ENCODE measurements at places on chromosomes 12 and 14. TPM values are rescaled to one million over a fixed set of nuclear protein-coding genes. Genes with fewer than 3 reads are reported as not detected.

The GAS2L3 gene
- total RNA-seq, result 0.97 TPM

GRCh38 chr14:38755036-38755435 lies 348.0 kb downstream of the SEC23A start:
- no peak for DNase-seq

- no peak for DNase-seq
Measured at GRCh38 chr14:100900837-100901390, 2.6 kb downstream of the RTL1 start.

- DNase-seq, result no peak
Measured at GRCh38 chr12:107122452-107122958, 29.2 kb upstream of the CRY1 start.

DNA sequence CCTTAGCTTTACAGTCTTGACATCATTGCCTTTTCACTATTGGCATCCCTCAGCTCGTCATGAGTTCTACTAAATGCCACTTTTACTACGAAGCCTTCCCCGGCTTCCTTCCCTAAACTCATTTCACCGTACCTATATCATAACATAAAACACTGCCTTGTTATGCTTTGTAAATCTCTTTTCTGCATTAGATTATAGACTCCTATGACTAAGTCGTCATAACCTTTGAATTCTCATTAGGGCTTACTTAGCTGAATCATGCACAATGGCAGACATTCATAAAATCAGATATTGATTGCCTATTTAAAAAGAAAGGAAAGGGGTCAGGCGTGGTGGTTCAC lies 21.0 kb downstream of the BTG1 start:
- DNase-seq, result no peak

The MAP3K9 gene
- 4.3 TPM for total RNA-seq

DNA sequence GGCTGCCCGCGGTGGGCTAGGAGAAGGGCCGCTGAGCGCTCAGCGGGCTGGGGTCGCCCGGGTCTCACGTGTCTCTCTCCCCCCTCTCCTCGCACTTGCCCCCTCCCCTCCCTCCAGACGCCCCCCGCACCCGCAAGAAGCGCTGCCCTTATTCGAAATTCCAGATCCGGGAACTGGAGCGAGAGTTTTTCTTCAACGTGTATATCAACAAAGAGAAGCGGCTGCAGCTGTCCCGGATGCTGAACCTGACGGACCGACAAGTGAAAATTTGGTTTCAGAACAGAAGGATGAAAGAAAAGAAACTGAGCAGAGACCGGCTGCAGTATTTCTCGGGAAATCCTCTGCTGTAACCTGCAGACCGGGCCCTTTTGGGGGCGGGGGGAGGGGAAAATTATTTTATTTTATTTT lies 314 bp upstream of the HOTAIR start:
- DNase-seq, result no peak

DNA sequence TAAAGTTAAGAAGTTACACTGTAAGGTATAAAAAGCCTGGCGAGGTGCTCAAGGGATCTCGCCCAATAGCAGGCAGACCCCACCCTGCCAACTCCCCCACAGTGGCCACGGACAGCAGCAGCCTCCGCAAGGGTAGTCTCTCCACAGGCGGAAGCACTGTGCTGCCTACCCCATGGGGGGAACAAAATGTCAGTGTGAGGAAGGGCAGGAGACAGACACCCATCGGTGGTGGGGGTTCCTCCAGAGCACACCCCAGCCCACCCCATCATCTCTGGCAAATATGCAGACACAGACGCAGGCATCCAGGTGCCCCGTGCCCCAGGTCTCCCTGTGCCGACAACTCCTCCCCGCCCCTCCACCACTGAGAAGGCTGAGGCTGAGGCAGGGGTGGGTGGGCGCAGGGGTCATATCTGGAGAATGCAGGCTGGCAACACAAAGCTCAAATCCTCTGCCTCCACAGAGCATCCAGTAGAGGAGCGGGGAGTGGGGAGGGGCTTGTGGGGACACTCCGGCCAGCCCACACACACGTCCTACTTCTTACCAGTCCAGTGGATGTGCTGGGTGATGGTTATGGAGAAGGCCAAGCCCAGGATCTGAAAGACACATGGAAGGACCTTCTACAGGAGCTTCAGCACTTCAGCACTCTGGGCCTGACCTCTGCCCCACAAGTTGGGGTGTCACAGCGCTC lies 68.3 kb upstream of the DDX11 start:
- no peak for DNase-seq

The SLC25A47 gene
- not detected for total RNA-seq

GRCh38 chr12:71024827-71025226 lies 104.3 kb upstream of the PTPRR start:
- DNase-seq, result no peak

- DNase-seq, result no peak
Measured at GRCh38 chr12:48990552-48990951, 8.6 kb downstream of the DDN start.

DNA sequence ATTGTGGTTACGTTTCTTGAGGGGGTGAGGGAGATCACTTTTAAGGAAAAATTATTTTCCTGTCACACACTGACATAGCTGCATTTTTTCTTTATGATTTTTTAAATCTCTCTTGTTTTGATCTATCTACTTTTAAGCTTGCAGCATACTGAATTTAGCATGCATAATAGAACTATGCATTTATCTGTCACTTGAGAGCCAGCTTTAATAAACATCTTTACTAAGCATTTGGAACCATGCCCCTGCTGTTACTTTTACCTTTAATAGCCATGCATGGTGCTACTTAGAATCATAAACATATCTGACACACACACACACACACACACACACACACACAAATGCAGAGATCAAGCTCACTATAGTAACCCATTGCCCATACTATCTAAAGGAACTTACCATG lies 486.2 kb downstream of the NELL2 start:
- DNase-seq, result no peak

The SLC35F4 gene
- total RNA-seq, result not detected

The WSCD2 gene
- 0.21 TPM for total RNA-seq

The CLEC7A gene
- 1.0 TPM for total RNA-seq

- no peak for DNase-seq
Measured at GRCh38 chr12:75658901-75659823, 147.8 kb upstream of the KRR1 start.

The POU6F1 gene
- total RNA-seq, result 16.2 TPM

DNA sequence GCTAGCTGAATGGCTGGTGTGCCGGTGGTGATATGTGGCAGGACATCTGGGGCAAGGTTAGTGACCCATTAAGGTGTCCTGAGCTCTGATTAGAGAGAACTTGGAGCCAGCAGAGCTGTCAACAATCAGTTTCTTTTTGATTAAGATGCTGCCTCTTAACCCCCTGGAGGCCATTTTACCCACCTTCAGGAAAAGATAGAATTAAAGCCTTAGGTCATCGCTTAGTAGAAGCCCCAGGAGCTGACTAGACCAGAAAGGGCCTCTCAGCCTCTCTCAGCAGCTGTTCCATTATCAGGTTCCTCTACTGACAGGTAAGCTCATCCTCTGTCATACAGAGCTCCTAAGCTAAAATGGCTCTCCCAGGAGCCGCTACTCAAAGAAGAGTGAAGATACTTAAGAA lies 339.0 kb downstream of the FUT8 start:
- no peak for DNase-seq

GRCh38 chr14:22978981-22979671 lies 3.2 kb downstream of the AJUBA start:
- no peak for DNase-seq

- DNase-seq, result no peak
Measured at GRCh38 chr14:67729072-67729885, 27.6 kb downstream of the RDH12 start.

DNA sequence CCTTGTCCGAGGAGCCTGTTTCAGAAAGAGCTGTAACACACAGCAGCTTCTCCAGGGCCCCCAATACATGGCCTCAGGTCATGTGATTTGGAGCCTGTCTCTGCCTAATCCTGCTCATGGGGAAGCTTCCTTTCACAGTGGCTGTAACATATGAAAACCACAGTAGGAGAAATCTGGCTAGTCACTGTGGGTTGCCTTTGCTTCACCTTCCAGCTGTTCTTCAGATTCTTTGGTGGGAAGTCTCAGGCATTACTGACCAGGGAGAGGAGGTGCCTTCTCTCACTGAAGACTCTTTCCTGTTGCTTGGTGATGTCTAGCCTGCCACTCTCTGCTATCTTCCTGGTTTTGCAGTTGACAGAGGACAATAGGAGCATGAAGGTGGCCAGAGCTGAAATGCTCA lies 350.6 kb downstream of the DPF3 start:
- no peak for DNase-seq

DNA sequence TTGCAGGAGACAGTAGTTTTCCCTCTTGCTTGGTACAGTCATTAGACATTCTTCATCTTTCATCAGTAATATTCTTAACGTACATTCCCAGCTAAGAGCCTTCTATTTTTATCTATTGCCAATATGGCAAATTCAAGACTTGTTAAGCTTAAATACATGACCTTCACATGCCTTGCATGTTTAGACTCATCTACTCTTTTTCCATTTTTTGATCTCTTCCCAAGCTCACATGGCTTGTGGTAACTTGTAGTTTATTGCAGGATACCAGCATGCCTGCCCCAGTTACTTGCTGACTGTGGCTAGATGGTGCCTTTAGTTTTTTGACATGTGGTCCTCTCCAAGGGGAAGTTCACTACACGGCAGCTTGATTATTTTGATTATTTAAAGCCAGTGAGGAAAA lies 729.0 kb downstream of the SLC6A15 start:
- DNase-seq, result no peak

The KRT6C gene
- 0.21 TPM for total RNA-seq

The PHETA1 gene
- 5.3 TPM for total RNA-seq

DNA sequence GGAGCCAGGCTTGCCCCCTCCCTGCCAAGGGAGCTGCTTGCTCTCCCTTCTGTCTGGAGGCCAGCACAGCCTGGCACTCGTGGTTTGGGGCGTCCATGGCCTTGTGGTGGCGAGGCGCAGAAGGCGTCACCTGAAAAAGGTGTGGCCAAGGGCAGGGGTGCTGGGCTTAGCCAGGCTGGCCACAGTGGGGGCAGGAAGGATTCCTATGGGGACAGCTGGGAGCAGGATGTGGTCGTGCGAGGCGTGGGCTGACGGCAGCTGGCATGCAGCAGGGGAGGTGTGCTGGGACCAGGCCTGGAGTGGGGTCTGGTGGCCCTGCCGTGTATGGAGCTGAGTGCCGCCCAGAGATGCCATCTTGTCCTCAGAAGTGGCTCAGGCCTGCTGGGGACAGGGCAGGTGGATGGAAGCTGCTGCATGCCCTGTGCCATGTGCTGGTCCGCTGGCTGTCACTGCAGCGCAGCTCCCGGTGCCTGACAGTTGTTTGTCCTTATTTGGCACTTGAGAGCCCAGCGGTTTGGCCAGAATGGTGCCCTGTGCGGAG lies 30.0 kb downstream of the SH2B3 start:
- DNase-seq, result no peak

DNA sequence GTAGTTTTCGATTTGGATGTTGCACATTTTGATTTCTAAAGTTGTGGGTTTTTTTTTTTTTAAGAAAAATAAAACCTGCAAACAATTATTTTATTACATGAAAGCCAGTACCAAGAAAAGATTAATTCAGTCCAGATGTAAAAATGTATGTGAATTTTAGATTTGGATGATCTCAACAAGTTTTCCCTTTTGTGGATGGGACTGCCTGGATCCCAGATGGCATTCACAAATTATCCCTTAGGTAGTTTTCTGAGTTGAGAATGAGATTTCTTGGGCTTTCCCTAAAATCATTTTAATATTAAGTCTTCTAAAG lies 2.8 kb downstream of the FRMD6 start:
- no peak for DNase-seq

The RNFT2 gene
- 0.50 TPM for total RNA-seq

DNA sequence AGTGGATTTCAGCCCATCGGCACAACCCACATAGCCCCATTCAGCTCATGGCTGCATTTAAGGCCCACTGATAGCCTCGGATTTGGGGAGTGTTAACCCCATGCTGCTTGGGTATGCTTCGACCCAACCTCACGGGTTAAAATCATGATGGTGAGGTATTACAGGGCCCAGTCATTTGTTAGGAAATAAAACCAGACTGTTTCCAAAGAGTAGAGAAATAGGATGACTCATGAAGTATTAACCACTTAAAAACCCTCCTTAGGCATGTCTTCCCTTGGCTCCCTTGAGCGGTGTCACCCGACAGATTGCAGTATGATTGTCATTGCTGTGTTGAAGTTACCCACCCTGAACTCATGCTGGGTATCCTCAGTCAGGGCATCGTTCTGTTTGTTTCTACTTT lies 289.1 kb downstream of the CACNA1C start:
- DNase-seq, result no peak

The KIF21A gene
- 23.1 TPM for total RNA-seq

GRCh38 chr14:66600416-66600815 lies 92.5 kb downstream of the GPHN start:
- DNase-seq, result no peak

The CLEC1A gene
- total RNA-seq, result 3.8 TPM

DNA sequence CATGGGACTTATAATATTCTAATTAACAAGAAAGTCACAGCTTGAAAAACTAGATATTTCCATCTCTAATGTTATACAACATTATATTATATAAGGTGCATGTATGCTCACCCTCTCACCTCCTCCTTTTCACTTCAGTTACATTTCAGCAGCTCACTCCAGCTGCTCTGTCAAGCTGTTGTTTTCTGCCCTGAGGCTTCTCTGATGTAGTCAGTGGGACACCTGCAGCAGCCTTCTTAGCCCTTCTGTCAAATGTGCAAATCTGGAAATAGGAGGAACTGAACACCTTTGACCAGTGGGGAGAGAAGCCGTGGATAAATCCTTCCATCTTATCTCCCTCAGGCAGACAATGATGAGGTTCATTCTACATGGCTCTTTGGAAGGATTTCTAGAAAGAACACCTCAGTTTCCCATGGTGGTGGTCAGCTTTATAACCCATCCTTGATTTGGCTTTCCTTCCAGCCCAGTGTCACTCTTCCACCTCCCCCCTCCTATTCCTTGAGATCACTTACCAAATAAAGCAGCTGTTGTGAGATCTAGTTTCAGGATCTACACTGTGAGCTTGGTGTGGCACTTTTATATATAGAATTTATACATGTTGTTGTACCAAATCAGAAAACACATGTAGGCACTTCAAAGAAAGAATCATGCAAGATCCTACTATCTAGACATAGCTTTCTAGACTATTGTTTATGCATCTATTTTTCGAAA lies 79.6 kb upstream of the STK38L start:
- DNase-seq, result no peak

DNA sequence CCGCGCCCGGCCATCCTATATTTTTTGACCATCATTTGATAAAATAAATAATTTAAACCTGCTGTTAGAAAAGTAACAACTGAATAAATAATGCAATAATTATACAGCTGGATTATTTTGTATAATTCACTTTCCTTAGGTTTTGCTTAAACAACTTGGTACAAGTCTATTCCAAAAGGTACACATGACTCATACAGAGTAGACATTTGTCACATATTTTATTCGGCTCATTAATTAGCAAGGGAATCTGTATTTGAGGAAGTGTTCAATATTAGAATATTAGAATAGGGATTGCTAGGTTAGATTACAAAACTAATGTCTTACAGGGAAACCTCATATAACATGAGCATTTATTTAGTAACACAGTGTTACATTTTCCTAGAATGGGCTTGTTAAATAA lies 48.7 kb downstream of the ATP2A2 start:
- DNase-seq, result no peak

DNA sequence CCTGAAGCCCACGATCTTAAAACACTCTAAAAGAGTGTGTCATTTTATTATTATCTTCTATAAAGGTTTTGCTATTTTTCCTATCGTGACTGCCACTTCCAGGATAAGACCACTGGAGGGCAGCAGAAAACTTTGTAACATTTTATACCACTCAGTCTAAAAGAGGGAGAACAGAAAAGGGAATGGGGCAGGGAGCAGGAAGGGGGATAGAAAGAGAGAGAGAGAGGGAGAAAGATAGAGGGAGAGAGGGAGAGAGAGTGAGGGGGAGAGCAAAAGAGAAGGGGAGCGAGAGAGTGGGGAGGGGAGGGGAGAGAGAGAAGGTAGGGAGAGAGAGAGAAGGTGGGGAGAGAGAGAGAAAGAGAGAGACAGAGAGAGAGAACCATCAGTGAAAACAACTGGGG lies 2.0 kb upstream of the ART4 start:
- DNase-seq, result no peak

All from psoas muscle (tissue), 8 donors.